CD8-positive, alpha-beta memory T cell (primary cell): ENCODE measurements at places on chromosomes 2 and 18. TPM values are rescaled to one million over a fixed set of nuclear protein-coding genes. Genes with fewer than 3 reads are reported as not detected.

The CXCR1 gene
- not detected for total RNA-seq

- DNase-seq = no peak
Measured at GRCh38 chr2:239299218-239299939, 101.4 kb downstream of the HDAC4 start.

- peak; percentile 25 for DNase-seq
Measured at GRCh38 chr2:102187496-102188150, 800 bp downstream of the IL1RL2 start.

DNA sequence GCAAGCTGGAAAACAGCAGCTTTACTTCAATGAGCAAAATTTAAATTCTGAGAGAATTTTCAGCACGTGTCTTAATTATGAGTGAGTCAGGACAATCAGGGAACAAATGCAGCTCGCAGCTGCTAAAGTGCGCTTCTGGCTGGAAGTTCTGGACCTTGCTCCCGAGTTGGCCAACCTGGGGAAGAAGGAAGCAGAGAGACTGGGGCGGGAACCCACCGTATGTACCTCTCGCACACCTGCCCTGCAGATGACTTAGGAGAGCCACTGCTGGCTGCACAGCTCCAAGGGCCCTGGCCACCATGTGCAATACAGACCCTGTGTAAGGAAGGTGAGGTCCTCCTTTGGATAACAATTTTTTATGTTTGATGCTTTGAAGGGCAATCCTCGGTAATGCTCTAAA, 42.4 kb downstream of the REEP1 start:
- no peak for DNase-seq

DNA sequence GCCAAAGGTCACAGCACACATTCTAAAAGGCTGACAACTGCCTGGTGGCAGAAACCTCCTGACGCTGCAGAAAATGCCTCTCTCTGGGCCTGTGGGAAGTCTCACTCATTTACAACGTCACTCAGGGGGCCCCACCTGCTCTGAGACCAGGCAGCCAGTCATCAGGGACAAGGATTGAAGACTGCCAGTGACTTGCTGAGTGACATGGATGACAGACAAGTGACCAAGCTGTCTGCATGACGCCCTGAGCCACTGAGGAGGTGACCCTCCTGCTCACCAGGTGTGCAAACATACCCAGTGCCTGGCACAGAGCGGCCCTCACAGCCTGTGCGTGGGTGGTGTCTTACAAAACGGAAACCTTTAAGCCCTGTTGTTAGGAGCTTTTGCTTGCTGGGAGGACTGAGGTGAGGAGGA, 392.4 kb downstream of the TNS1 start:
- peak; percentile 50 for DNase-seq
